ENCODE measurements at places on chromosomes 4 and X.
A peak's percentile ranks its signal among the peaks of the same experiment; 100 is the strongest.

- DNase-seq, result no peak
Observed at GRCh38 chr4:25834411-25835107, 28.2 kb downstream of the SEL1L3 start.

DNA sequence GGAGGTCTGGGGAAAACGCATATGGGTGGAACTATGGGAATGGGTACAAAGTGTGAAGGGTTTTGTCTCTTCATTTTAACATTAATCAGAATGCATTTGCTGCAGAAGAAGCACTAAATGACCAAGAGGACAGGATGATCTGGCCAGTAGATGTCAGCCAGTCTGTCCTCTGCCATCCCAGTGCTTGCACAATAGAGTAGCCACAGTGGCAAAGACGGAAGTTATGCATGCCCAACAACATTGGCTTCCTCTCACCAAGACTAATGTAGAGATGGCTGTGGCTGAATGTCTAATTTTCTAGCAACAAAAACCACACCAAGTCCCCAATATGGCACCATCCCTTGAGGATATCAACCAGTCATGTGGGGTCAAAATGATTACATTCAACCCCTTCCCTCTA is 45.0 kb upstream of the ARHGEF6 start:
- DNase-seq, result no peak

DNA sequence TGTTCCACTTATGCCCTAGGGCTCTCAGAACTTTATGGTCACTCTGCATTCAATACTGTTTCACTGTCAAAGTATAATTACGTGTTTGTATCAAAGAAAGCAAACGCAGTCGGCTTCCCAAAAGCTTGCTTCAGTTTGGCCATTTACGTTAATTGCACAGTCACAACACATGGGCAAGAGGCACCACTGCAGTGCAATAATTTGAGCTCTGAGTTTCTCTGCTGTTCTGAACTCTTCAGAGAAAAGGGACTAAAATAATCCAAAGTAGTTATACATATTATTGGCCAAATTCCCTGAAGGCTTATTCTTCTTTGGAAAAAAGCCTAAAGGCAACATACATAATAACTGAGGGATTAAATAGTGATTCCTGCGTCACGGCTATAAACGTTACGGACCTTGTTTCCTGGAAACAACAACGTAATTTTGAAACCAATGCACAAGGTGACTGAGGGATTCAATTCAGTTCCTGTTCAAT is 51.3 kb downstream of the RNF150 start:
- DNase-seq, result no peak

DNA sequence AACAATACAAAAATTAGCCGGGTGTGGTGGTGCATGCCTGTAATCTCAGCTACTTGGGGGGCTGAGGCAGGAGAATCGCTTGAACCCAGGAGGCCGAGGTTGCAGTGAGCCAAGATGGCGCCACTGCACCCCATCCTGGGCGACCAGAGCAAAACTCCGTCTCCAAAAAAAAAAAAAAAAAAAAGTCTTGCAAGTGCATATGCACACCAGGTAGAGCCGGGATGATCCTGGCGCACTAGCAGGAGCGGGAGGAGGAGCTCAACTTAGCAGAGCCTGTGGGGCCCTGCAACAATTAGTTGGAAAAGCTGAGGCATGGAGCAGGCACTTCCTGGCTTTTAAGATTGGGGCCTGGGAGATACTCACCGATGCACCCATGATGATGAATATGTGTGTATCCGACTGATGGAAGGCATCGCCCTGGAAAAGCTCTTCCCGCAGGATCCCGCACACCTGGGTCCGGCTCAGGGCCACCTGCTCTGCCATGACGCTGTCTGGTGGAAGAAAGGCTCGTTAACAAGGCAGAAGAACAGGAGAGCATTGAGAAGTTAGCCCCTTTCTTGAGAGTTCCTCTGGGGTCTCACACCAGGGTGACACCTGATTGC is 872 bp downstream of the G6PD start:
- no peak for DNase-seq

GRCh38 chr4:123449780-123450179 is 53.2 kb downstream of the SPRY1 start:
- no peak for DNase-seq

DNA sequence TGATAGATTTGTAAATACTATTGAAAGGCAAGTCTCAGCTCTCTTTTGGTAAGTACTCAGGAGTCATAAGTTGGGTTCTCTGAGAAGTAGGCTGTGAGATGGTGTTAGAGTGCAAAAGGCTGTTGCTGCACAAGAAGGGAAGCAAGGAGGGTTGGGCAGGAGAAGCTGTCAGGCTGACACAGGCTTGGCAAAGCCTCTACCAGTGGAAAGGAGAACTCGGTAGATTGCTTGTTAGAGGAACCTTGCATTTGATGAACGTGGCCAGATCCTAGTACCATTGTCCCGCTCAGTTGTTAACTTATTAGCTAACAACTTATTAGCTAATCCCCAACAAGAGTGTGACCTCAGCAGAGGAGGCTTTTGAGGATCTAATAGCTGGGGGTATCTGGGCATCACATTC is 449.3 kb upstream of the BOD1L1 start:
- DNase-seq, result no peak

GRCh38 chrX:3516051-3516541 is 169.6 kb upstream of the MXRA5 start:
- DNase-seq, result no peak

GRCh38 chrX:31126205-31126604 is 54.4 kb upstream of the FTHL17 start:
- DNase-seq, result no peak

DNA sequence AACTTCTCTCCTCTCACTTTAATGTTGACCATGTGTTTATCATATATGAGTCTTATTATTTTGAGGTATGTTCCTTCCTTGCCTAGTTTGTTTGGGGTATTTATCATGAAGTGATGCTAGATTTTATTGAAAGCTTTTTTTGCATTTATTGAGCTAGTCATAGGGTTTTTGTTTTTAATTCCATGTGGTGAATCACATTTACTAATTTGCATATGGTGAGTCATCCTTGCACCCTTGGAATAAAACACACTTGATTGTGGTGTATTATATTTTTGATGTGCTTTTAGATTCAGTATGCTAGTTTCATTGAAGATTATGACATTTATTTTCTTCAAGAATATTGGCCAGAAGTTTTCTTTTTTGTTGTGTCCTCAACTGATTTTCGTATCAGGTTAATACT is 464.6 kb downstream of the PCDH18 start:
- no peak for DNase-seq

GRCh38 chr4:171650543-171650942 is 162.7 kb upstream of the GALNTL6 start:
- no peak for DNase-seq

- no peak for DNase-seq
Observed at GRCh38 chr4:85792376-85793232, 317.7 kb downstream of the ARHGAP24 start.

DNA sequence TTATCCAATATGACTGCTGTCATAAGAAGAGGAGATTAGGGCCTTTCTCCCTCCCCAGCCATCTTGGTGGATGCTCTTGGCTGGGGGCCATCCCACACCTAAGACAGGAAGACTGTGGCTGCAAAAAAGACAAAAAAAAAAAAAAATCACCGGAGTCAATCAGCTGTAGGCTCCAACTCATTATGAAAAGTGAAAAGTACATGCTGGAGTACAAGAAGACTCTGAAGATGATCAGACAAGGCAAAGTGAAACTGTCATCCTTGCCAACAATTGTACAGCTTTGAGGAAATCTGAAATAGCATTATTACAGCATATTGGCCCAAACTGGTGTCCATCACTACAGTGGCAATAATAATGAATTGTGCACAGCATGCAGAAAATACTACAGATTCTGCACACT is 5.2 kb downstream of the EGFL6 start:
- DNase-seq, result no peak

GRCh38 chrX:153526042-153526441 is 8.6 kb downstream of the ATP2B3 start:
- no peak for DNase-seq

DNA sequence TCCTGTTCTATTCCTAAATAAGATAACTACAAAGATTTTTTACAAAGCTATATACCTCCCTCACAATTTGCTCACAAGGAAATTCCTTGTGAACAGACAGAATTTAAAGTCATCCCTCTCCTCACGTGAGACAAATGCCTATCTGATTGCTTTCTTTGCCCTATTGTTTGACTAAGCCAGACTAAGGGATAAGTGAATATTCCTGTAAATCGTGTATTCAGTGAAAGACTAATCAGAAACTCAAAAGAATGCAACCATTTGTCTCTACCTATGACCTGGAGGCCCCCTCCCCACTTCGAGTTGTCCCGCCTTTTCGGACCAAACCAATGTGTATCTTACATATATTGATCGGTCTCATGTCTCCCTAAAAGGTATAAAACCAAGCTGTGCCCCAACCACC is 15.3 kb upstream of the ZBTB33 start:
- no peak for DNase-seq

DNA sequence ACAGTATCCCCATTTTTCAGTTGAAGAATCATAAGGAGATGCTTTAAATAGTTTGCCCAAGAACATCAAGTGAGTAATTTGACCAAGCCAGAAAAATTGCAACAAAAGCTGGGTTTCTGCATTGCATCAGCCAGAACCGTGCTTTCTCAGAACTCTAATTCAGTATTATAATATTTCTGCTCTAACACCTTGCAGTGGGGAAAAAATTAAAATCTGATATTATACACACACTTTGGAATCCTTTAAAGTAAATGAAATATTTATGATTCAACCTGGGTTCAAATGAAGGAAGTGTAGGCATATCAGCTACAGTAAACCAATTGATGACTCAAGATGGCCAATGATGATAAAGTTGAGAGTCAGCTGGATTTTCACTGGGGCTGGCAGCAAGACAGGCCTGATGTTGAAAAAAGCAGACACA is 387.6 kb upstream of the ZFP42 start:
- no peak for DNase-seq

DNA sequence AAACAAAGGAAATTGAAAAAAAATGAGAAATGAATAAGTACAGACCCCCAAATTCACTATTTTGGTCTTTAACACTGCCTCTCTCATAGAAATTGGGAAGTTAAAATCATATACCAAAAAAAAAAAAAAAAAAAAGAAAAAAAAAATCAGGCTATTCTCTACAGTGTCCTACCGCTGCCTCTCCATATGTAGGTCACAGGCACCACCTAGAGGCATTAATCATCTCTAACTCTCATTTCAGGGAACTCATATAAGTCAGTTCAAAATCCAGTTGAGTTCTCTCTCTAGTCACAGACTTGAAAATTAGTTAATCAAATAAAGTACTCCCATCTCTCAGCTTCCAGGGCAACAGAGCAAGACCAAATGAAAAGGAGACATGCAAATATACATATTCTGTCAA is 47.9 kb downstream of the COX18 start:
- DNase-seq, result no peak

GRCh38 chr4:121978172-121978516 is 26.3 kb upstream of the TRPC3 start:
- no peak for DNase-seq

GRCh38 chr4:22635692-22636091 is 57.0 kb upstream of the GBA3 start:
- no peak for DNase-seq

- no peak for DNase-seq
Observed at GRCh38 chr4:52943677-52944076, 81.6 kb downstream of the RASL11B start.

DNA sequence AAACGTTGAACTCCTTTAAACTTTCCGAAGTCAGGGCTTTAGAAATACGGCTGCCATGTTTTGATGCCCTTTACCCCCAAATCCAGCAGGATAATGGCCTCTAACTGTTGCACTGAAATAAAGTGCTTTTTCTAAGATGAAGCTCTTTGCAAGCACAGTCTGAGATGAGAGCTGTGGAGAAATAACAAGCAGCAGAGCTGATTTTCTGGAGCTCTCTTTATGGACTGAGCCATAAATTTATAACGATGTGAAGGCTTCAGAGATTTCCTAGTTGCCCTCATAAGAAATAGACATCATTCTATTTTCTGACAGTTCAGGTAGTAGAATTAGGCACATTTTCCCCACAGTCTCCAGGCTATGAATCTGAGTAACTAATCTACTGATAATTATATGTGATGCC is 567.3 kb downstream of the PDHA2 start:
- DNase-seq, result peak; percentile 2

DNA sequence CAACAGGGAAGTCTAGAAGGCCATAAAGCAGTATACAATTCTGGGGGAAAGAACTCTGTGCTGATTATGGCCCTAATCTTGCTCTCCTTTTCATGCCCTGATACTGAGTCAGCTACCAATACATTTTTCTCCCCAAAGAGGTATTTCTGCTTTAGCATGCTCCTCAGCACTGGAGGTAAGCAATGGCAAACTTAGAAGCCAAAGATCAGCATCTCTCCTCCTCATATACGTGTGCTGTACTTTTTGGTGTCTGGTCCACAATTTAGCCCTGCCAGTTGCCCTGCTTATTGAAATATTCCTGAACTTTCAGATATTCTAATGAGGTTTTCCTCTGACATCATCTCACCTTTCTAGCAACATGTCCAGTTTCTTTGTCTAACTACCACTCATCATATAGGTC is 226.2 kb downstream of the FSTL5 start:
- no peak for DNase-seq

DNA sequence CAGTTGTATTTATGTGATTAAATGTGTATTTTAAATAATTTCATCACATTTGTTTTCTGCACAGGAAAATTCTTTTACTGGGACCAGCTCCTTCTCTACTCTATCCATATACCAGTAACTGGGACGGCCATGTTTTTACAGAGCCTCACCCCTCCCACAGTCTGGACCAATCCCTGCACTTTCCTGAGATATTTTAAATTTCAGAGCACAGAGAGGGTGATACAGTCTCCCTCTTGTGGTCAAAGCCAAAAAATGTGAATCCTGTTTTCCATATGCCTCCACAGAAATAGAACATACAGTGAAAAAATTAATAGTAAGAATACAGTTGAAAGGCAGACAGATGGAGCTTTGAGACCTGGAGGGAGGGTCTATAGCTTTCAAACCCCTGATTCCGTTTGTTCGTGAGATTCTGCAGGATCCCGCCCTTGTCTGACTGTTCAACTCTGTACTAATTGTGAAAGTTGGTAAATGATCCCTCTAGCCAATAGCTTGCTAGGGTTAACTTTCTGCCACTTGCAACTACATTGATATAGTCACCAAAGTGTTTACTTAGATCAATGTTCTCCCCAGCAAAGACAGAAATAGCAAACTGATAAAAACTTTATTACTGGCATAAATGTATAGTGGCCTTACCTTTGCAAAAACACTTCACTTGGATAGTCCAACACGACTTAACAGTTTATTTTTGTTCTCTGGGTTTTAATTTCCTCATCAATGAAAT is 172.2 kb downstream of the PPARGC1A start:
- no peak for DNase-seq

Data from right kidney (tissue), 9 donors.